ENCODE measurements at places on chromosomes 7 and 10.
A peak's percentile ranks its signal among the peaks of the same experiment; 100 is the strongest.

DNA sequence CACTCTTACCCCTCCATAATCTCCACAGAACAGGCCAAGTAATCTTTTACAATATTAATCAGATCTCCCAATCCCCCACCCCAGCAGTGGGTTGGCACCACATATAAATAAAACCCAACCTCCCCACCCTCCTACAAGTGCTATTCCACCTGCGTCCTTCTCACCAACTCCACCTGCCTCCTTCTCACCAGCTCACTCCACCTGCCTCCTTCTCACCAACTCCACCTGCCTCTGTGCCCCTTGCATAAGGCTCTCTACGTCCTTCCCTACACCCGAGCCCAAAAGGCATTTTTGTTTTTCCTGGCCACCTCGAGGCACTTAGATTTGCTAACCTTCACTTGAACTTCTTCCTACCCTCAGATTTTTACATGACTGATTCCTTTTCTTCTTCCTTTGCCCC is 89.7 kb downstream of the ATE1 start:
- DNase-seq: no peak

- DNase-seq: no peak
Measured at GRCh38 chr7:1900847-1901246, 230.8 kb downstream of the ELFN1 start.

GRCh38 chr7:22771872-22772228 is 44.9 kb downstream of the IL6 start:
- DNase-seq: no peak

DNA sequence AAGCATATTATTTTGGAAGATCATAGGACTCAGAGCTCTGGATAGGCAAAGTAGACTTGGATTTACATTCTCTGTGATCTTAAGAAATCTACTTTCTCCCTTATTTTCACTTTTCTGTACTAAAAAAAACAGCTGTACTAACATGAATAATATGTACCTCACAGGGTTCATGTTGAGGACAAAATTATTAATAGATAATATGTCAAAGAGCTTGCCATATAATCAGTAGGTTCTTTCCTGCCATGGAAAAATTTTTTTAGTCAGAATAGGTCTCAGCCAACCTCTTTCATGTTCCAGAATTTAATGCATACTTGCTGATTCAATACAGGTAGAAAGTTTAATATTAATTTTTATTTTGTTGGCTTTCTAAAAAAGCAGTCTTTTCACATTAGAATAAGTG is 780.3 kb upstream of the C7orf33 start:
- no peak for DNase-seq

DNA sequence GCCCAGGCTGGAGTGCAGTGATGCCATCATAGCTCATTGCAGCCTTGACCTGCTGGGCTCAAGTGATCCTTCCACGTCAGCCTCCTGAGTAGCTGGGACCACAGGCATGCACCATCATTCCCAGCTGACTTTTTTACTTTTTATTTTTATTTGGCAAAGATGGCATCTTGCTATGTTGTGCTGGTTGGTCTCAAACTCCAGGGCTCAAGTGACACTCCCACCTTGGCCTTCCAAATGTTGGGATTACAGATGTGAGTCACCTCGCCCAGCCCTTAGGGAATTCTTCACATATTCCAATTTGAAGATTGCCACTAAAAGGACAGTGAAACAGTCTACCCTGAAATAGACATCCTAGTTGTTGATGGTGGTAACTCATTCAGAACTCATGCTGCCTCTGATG is 27.7 kb downstream of the SUGCT start:
- no peak for DNase-seq

- no peak for DNase-seq
Measured at GRCh38 chr7:39642896-39643295, 19.5 kb downstream of the RALA start.

GRCh38 chr10:103765981-103766380 is 89.4 kb downstream of the SH3PXD2A start:
- no peak for DNase-seq

GRCh38 chr7:18828994-18829857 is 288.2 kb downstream of the TWIST1 start:
- no peak for DNase-seq

DNA sequence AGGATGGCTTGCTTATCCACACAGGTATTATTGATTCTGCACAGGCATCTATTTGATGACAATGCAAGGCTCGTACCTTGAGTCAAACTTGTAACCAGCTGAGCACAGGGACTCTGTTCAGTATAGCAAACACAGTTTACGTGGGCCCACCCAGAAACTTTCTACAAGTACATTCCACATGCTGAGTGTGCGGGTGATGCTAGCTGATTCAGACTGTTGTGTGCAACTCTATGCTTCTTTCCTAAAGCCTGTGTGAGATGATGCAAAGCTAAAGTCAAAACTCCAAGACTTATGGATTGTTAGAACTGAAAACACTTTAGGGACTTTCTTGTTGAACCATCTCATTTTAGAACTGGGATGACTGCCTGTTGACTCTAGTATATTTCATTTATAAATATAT is 21.5 kb upstream of the CALD1 start:
- no peak for DNase-seq

- DNase-seq: no peak
Measured at GRCh38 chr7:122433765-122434164, 129.2 kb upstream of the FEZF1 start.

GRCh38 chr10:124294811-124295770 is 123.6 kb downstream of the OAT start:
- DNase-seq: peak; percentile 87

DNA sequence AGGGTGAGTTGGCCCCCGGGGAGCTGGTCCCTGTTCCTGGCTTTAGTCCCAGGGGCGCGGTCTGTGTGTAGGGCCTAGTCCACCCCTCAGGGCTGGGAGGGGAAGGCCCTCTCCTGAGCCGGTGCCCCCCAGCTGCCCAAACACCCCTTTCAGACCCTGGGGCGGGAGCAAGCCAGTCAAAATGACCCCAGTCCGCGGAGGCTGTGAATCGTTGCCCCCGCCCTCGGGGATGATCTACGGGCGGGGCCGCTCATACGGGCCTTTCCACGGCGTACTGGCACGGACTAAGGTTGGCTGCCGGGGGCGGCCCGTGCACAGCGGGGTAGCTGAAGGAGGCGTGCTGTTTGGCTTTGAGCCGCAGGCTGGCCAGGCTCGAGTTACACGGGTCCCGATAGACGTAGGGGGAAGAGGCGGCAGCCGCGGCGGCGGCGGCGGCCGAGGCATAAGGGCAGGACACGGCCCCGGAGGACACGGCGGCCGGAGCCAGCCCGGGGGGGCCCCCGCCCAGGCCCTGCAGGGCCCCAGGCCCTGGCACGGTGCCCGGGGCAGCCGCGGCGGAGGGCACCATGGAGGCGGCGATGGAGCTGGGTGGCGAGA is 4.3 kb downstream of the ELOVL3 start:
- no peak for DNase-seq

DNA sequence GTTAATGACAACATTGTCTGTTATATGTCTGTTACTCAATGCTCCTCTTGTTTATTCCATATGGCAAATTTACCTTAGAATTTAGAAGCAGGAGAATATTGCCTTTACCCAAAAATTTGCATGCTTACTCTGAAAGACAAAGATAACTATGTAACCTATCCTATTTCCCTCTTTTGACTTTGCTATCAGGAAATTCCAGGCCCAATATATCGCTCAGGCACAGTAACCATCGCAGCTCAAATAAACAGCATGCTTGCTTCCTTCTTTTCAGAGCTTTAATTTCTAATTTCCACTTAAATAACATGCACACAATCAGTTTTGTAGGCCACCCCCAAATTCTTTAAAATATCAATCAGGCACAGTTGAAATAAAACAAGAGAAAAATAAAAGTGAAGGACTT is 57.8 kb downstream of the EBLN1 start:
- no peak for DNase-seq

DNA sequence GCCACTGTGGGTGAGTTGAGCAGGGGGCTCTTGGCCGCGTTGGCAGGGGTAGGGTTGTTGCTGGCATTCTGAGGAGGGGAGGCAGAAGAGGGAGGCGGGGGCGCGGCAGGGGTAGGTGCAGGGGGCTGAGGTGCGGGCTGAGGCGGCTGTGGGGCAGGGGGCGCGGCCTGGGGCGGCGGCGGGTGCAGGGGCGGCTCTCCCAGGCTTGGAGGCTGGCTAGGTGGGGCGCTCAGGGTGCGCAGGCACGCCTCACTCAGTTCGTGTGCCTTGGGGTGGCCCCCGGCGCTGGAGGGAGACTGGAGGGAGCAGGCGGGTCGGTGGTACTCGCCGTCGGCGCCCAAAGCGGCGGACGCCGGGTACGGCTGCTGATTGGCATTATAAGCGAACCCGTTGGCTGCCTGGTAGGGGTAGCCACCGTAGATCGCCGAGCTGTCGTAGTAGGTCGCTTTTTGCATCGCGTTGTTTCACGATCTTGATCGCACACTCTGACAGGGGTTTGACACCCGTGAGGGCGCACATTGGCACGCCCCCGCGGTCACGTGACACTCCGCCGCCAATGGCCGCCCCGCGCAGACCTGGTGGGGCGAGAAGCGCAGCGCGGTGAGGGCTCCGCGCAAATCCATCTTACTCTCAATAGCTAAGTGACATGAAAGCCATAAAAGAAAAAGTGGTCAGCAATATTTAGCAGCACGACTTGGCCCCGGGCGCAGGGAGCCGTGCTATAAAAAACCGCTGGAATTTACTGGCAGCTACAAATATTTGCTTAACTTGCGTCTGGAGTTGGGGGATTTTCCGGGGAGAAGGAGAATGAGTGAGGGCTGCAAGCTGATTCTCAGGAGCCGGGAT is 7.9 kb upstream of the HOXA2 start:
- DNase-seq: no peak

DNA sequence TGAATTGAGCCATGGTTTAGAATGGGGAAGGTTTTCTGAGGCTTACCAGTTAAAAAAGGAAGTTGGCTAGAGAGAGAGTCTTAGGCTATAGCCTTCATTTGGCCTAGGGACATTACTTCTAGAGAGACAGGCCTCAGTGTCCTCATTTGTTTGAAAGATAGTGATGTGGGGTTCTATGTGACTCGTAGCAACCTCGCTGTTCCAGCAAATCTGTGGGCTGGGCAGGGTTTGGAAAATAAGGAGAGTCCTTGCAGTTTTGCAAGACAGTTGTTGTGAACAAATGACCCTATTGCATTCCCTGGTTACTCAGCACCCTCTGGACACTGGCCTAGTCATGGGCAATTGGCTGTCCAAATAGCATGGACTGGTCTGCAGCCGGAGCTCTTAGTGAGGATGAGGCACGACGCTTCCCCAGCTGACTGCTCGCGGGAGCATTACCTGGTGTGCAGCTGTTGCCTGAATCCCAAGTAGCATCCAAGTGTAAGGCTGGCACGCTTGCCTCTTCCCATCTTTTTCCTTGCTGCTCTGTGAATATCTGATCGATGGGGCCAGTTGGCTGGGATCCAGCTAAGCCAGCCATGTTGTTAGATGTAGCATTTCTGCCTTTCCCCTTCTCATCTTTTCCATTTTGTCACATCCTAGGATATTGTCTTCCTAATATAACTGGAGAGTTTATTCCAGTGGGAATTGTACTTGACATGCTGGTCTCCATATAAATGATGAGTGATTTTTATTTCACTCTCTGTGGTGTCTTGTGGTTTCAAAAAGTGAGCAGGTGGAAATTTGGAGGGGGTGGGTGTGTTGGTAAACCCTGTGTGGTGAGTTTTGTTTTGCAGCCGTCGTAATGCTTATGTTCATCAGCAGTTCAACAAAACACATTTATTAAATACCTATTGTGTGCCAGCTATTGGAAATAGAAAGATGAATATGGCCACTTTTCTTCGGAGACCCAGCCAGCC is 99.8 kb downstream of the SND1 start:
- DNase-seq: no peak

DNA sequence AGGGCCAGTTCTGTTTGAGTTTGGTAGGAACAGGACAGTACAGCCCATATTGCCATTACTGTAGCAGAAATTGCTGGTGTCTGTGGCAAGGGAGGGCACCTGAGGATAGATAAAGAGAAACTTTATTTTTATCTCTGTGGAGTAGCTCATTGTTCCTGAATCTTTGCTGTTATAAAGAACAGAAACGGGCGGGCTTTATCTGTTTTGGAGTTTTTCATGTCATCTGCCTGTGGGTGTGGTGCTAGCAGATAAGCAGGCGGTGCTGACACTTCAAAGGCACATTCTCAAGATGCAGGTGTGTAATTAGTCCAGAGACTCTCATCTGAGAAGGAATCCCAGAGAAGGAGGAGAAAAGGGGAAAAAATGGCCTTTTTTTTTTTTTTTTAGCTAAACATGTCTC is 11.5 kb downstream of the ZNF273 start:
- DNase-seq: no peak

GRCh38 chr7:96238474-96238873 is 83.4 kb downstream of the SLC25A13 start:
- DNase-seq: no peak

- no peak for DNase-seq
Measured at GRCh38 chr7:2688409-2689342, 674 bp downstream of the AMZ1 start.

GRCh38 chr7:5557920-5558401 is 134.3 kb upstream of the TNRC18 start:
- DNase-seq: peak; percentile 88

DNA sequence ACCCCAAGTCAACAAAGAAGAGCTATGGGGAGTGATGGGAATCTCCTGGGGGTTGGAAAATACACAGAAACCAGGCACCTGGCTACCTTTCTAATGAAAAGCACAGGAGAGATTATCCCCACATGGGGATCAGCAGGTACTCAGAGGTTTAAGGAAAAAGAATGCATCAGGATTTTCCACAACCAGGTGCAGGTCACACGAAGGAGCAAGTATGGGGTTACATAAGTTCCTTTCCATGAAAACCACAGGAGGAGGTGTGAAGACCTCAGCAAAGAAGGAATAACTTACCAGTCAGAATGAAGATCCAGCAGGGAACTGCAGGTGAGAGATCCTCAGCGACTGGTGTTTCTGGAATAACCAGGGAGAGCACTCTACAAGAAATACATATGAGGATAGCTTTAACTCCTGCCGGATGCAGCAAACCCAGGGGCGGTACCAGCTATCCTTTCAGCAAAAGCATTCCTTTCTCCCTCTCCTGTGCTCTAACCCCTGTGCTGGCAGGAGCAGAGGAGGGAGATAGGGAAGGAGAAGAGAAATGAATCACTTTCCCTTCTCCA is 116.7 kb upstream of the TMEM106B start:
- DNase-seq: no peak

DNA sequence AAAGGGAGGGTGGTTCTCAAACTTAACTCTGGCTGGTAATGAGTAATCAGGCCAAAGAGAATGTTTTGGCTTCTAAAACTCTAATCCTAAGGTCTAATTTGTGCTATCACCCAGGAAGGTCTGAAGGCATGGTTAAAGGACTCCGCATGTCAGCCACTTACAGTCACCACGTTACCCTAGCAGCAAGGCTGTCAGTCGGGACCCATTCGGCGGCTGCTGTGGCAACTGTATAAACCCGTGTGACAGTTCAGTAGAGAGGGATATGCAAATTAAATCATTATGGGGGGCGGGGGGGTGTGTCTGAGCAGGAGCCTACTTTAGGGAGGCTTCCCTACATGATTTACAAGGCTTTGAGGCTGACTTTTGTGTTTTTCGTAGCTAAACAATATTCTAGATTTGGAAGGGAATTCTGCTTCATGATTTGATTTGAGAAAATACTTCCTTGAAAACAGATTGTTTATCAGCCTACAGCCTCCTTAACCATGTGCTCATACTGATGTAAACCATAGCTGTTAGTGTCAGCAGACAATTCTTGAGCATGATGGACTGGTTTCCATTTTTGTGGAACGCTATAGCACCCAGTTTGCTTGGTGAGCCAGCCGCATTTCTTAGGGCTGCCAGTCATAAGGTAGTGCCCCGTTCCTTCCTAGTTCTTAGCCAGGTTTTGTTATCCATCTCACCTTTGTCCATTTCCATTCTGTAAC is 284.4 kb downstream of the USP6NL start:
- DNase-seq: no peak

- DNase-seq: no peak
Measured at GRCh38 chr10:120253131-120253530, 203.9 kb upstream of the PLPP4 start.
